Cortex of kidney (tissue), 1 donor: ENCODE measurements at places on chromosomes 6 and 20.

GRCh38 chr6:6351511-6352025 lies 31.1 kb upstream of the F13A1 start:
- DNase-seq, result no peak

- no peak for DNase-seq
Measured at GRCh38 chr20:8394308-8394945, 262.4 kb downstream of the PLCB1 start.

DNA sequence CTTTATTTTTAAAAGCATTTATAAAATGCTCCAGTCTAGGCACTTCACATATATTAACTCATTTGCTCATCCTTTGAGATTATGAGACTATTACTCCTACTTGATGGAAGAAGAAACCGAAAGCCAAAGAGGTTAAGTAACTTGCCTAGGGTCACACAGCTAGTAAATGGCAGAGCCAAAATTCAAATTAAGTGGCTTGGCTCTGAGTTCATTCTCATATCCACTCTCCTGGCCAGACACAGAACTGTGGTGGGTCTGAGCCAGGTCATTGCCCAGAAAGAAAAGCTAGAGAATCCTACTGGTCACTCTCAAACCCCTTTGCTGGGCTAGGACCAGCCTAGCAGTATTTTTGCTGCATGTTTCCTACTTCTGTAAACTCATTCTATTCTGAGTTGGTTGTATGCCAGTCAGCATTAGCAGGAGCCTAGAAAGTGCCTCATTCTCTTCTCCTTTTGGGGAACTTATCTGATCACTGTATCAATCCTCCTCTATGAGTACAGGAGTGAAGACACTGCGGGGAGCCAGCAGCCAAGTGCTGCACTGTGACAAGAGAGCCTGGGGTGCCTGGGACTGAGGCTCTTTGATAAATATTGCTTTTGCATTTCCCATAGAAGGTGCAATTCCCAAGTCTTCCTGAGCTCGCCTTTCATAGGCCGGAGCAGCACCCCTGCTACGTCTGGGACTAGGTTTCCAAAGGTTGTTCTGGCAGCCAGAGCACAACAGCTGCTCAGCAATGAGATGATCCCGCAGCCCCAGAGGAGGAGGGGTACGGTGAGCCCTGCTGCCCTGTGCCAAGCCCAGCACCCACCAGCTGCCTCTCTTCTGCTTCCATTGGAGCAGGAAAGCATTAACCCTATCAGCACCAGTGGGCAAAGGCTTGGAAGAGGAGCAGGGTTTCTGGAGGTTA lies 728.3 kb downstream of the MAFB start:
- no peak for DNase-seq

GRCh38 chr6:158027590-158028285 lies 46.1 kb downstream of the SYNJ2 start:
- DNase-seq, result no peak

DNA sequence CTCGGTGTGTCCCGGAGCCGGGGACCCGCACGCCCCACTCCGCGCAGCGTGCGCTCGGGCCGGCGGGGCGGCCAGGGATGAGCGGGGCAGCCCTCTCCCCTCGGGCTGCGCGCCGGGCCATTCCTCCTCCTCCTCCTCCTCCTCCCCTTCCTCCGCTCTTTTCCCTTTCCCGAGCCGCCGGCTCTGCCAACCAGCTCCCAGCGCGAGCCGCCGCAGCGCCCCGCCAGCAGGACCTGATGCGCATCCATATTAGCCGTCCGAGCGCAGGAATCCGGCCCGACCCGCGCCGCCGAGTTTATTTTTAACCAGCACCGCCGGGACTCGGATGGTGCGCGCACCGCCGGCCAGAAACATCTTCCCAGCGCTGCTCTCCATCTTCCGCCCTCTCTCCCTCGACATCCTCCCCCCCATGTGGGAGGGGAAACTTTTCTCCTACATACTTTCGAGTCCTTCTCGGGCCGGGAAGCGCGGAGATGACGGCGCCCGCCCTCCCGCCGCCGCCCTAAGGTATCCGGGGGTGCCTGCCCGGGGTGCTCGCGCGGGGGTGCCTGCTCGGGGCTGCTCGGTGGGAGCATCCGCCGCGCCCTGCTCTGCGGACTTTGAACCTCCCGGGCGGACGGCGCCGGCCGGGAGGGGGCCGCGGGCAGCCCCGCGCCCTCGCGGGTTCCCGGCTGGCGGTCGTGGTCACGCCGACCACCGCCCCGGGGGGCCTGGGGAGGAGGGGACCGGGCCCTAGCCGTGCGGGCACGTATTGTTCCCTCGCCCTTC lies 619 bp downstream of the RREB1 start:
- DNase-seq, result no peak

DNA sequence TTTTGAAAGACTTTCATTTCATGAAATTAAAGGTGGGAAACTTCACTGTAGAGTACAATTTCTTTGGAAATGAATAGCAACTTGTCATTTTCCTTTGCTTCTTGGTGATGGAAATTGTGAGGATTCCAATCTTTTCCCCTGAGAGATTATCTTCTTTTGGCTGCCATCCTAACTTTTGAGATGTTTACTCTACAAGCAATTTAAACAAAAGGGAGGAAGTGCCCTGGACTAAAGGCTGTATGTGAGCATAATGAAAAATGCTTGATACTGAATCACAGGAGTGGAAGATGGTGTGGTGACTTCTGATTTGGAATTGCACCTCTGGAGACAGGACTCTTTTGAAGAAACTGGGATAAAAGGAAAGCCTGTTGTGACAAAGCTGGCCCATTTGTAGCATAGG lies 43.1 kb upstream of the JAG1 start:
- no peak for DNase-seq

GRCh38 chr20:16351415-16351814 lies 221.8 kb downstream of the KIF16B start:
- DNase-seq, result no peak

DNA sequence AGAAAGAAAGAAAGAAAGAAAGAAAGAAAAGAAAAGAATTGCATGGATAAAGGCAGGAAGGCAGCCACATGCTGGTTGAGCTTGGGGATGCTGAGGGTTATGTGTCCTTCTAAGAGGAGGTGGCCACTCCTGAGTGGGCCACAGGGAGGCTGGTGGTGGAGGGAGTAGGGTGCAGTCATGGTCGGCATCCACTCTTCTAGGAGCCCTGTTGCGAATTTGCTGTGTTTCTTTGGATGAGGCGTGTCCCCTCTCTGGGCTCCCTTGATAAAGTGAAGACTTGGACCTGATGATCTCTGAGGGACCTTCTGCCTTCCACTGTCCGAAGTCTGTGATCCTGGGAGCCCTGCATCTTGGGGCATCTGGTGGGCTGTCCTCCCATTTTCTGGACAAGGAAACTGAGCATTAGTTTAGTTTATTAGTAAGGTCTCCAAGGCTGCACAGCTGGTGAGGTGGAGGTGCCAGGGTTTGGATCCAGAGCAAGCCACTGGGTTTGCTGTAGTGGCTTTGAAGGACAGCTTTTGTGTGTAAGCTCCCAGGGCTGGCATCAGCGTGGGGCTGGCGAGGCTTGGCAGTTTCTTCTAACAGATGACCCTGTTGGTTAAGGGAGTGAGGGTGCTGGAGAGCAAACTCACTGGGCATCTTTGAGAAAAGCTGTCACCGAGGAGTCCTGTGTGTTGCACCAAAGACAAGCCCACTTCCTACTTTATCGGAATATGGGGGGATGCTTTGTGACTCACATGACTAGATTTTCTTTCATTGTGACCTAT lies 4.3 kb downstream of the DLGAP4 start:
- no peak for DNase-seq

DNA sequence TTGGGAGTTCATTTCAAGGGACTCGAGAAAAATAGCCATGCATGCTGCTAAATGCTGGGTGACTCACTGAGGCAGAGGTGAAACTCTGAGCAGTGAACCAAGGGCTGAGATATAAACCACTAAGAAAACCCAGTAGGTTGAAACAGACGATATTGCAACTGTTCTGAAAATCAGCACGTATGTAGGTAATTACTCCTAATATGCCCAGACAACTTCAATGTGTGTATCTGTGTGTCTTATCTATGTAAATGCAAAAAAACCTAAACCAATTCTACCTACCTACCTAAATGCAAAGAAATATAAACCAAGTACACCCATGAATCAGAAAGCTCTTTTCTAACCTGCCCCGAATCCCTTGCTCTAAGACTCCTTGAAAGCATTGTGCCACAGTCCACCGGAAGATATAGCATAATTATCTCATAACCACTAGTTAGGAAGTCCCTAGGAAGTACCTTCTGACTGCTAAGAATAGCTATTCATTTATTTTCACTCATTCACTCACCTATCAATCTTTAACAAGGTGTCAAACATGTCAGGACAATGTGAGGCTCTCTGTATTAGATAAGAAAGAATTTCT lies 458.7 kb upstream of the RUNX2 start:
- no peak for DNase-seq

- DNase-seq, result no peak
Measured at GRCh38 chr6:87741001-87741650, 39.1 kb upstream of the AKIRIN2 start.
